Sigmoid colon (tissue), 7 donors: ENCODE measurements at places on chromosomes 1 and 21. TPM values are rescaled to one million over a fixed set of nuclear protein-coding genes. Genes with fewer than 3 reads are reported as not detected.

Gene ST6GALNAC5
- polyA plus RNA-seq, result under 0.01 TPM

Gene WNT3A
- polyA plus RNA-seq, result 0.01 TPM

Gene SYCP1
- not detected for polyA plus RNA-seq

Gene SDC3
- 2.4 TPM for polyA plus RNA-seq

Gene COL6A2
- 233 TPM for polyA plus RNA-seq

Gene ANKRD45
- polyA plus RNA-seq, result 0.92 TPM

Gene INKA2
- 2.1 TPM for polyA plus RNA-seq

Gene VASH2
- 0.23 TPM for polyA plus RNA-seq

Gene RAP1GAP
- polyA plus RNA-seq, result 47.4 TPM

Gene NTNG1
- polyA plus RNA-seq, result not detected

Gene PADI2
- 21.9 TPM for polyA plus RNA-seq

Gene ADAMTSL4
- polyA plus RNA-seq, result 4.8 TPM

Gene NUF2
- 1.8 TPM for polyA plus RNA-seq

Gene CBR3
- 8.9 TPM for polyA plus RNA-seq

Gene WDR77
- 29.5 TPM for polyA plus RNA-seq

Gene SH2D5
- polyA plus RNA-seq, result under 0.01 TPM

Gene LRRC38
- polyA plus RNA-seq, result not detected

Gene RNF223
- polyA plus RNA-seq, result 0.60 TPM

Gene FABP3
- polyA plus RNA-seq, result 16.4 TPM

Gene KCNJ9
- polyA plus RNA-seq, result not detected

Gene GRHL3
- 0.63 TPM for polyA plus RNA-seq

Gene SELP
- polyA plus RNA-seq, result 6.6 TPM

Gene CCDC27
- not detected for polyA plus RNA-seq

Gene HSPB7
- 6.7 TPM for polyA plus RNA-seq

Gene ADGRL2
- polyA plus RNA-seq, result 9.6 TPM
